Midbrain (tissue), 1 donor: ENCODE measurements at places on chromosomes 6 and 20.
A peak's percentile ranks its signal among the peaks of the same experiment; 100 is the strongest.

DNA sequence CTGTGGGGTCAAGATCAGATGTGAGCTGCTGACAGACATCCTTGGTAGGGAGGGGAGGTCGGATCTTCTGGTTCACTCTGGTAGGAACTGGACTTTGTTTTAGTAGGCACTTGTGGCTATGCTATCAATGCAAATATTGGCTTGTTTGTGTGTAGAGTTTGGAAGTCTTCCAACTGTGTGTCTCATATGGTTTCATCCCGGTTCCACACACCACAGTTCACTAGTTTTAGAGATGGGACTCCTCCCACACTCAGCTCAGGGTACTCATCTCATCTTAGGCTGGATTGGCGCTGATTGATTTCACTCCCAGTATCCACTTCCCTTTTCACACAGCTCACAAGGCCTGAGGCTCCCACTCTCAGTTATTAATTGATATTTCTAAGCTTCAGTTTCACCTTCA, 161.3 kb downstream of the THBS2 start:
- DNase-seq = no peak

GRCh38 chr20:19440660-19441527, 228.5 kb downstream of the SLC24A3 start:
- DNase-seq = no peak

- DNase-seq = no peak
Measured at GRCh38 chr6:92289831-92290230, 1129.5 kb downstream of the EPHA7 start.

DNA sequence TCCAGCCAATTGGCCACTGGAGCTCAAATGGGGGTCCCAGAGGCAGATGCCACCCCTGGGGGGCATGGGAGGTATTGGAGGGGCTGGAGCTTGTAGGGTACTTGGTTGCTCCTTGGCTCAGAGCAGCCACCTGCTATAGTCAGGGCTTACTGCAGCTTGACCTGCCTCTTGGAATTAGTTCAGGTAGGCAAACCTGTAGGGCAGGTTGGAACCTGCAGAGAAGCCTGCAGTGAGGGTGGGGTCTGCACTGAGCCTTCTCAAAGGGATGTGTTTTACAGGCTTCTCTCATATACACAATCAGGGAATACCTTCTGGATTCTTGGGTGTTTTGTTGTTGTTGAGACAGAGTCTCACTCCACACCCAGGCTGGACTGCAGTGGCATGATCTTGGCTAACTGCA, 94.2 kb upstream of the MYL9 start:
- no peak for DNase-seq

- DNase-seq = peak; percentile 75
Measured at GRCh38 chr6:127266892-127267645, 405 bp downstream of the RNF146 start.

GRCh38 chr20:49925901-49926454, 10.2 kb upstream of the RNF114 start:
- no peak for DNase-seq

GRCh38 chr6:23003671-23004467, 434.5 kb downstream of the HDGFL1 start:
- no peak for DNase-seq

DNA sequence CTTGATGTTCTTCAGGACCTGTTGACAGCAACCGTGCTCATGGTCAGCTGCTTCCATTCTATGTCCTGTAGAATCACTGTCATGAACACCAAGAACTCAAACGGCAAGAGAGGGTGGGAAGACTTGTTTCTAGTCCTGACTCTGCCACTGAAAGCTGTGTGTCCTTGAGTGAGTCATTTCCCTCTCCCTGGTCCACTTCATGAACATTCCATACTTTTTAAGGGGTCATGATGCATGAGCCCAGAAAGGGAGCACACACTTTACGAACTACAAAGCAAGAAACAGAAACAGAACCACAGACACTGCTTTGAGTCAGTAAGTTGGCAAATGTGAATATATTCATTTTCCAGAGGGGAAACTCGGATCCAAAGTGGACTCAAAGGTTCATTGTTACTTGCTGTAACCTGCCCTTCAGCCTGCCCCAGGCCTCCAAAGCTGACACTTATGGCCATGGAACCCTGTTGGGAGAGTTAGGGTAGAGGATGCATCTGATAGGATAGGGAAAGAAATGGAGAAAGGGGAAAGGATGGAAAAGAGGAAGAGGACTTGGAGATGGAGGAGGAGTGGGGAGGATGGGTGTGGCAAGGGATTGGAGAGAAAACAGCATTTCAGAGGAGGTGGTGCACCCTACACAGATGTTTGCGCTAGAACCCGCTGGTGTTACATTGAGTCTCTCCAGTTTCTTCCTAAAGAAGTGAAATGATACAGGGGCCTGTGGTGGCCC, 129.8 kb downstream of the FOXO3 start:
- DNase-seq = no peak

GRCh38 chr6:11718463-11718862, 60.1 kb downstream of the ADTRP start:
- DNase-seq = no peak

DNA sequence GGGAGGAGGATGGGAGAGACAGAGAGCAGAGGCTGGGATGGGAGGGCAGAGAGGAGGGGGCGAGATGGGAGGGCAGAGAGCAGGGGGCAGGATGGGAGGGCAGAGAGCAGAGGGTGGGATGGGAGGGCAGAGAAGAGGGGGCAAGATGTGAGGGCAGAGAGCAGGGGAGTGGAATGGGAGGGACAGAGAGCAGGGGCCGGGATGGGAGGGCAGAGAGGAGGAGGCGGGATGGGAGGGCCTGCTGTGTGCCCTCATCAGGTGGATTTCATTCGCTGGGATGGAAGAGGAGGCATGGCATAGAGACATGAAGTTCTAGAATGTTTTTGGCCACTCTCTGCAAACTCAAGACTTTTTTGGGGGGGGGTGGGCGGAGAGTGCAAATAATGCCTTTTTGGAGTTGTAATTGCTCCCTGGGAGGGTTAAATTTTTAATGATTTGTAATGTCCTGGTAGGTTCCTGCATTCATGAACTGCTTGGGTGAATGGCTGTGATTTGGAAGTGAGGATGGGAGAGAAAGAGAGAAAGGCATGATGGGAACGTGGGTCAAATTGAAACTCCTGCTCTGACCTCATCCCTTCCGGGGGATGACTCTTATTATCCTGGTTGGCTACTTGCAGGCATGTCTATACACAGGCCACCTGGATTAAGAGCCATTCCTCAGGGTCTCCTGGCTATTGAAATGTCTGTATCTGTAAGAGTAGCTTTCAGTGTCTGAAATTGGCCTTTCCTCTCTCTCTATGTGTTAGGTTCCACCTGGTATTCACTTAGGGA, 162.4 kb upstream of the AGPAT4 start:
- no peak for DNase-seq

DNA sequence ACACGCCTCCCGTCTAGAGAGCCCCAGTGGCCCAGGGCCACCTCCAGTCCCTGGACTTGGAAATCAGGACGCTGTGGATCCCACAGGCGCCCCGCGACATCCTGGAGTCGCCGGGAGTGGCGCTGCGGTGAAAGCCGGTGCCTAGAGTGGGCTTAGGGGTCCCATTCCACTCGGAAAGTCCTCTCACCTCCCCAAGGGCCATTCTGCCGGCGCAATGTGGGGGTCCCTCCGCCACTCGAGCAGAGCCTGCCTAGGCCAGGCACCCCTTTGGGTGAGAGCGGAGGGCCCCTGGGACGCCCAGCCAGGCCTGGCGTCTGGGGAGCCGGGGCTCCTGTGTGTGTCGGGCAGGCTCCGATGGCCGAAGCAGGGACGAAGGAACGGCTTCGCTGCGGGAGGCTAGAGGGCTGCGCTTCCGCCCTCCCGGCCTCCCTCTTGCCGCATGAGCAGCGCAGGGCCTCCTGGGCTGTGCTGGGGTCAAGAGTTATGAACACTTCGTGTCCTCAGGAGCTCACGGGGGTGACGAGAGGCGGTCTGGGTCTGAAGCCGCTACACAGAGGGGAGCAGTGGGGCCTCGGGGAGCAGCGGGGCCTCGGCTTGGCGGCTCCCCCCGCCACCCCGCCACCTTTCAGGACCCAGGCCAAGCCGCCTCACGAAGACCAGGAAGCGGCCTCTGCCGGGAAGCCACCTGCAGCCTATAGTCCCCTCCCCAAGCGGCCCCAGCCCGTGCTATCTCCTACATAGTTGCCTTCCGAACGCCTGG, 13.6 kb downstream of the POU3F2 start:
- no peak for DNase-seq

DNA sequence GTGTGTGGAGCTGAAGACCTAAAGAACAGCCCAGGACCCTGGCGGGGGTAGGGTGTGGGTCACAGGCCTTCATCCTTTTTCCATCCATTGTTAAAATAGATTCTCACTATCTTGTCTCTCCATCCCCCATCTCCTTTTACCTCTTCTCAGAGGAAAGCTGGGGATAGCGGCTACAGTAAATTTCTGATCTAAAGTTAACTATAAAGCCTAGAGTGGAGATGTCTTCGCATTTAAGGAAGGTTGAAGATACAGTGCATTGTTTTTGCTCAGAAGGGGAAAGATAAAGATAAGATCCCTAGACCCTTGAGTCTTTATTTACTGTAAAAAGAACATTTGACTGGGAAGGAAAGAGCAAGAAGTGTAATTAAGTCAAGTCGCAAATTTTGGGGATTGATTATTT, 8.6 kb downstream of the FOXA2 start:
- no peak for DNase-seq

GRCh38 chr6:9708600-9708999, 706.3 kb downstream of the TFAP2A start:
- no peak for DNase-seq

DNA sequence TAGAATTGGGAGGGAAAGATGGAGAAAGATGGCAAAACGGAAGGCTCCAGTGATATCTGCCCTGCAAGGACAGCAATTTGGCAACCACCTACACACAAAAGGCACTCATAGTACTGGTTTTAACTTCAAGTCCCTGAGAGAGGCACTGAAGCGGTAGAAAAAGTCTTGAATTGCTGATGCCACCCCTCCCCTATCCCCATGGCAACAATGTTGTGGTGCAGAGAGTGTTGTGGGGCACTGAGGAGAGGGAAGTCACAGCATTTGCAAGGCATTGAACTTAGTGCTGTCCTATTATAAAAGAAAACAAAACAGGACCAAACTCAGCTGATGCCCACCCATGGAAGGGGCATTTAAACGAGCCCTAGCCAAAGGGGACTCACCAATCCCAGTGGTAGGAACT, 343.7 kb downstream of the HAO1 start:
- DNase-seq = no peak

- peak; percentile 84 for DNase-seq
Measured at GRCh38 chr20:41234546-41234945, 83.0 kb downstream of the ZHX3 start.

DNA sequence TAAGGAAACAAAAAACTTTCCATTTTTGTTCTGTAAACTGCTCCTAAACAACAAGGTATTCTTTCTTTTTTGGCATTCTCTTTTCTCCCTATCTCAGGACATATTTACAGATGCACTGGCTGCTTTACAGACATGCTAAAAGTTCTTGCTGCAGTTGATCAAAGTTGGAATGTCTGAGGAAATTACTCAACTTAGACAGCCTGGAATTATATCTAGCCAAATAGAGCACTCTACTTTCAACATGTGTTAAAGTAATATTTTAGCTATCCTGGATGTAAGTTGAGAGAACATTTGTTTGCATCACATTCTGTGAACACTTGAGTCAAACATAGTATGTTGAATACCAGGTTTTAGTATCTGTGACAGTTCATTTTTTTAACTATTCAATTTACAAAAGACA, 24.8 kb downstream of the TASP1 start:
- no peak for DNase-seq

GRCh38 chr20:14561741-14562221, 224.4 kb upstream of the FLRT3 start:
- DNase-seq = no peak

DNA sequence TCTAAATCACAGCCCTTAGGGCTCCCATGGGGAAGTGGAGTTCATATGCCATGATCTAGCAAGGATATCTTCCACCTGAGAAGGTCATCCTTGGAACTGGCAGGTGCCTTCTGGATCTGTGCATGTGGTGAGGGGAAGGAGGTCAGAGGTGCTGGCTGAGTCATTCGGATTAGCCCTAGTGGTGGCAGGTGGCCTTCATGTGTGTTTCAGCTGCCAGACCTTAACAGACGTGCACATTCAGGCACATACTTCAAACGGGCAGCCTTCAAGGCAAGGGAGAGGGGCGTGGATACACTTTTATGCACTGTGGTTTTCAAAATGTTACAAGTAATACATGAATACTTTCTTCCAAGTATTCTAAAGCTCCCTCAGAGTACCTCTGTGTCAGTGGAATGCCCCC, 51.2 kb downstream of the BMP6 start:
- DNase-seq = no peak

DNA sequence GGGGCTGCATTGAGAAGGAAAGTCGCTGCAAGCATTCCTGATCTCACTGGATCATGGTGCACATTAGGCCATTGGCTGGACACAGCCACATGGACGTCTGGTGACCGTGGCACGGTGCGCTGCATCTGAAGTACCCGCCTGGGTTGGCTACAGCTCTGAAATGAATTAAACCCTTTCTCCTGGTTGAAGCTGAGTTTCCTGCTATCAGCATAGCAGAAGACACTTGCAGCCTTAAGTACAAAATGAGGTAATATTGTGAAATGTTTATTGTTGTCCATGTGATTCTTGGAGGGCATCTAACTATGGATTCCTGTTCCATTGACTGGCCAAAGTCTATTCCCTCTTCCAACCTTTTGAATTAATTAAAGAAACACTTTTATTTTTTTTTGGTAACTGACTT, 89.8 kb upstream of the ADTRP start:
- DNase-seq = no peak

- no peak for DNase-seq
Measured at GRCh38 chr20:45355209-45356084, 7.2 kb upstream of the SDC4 start.

DNA sequence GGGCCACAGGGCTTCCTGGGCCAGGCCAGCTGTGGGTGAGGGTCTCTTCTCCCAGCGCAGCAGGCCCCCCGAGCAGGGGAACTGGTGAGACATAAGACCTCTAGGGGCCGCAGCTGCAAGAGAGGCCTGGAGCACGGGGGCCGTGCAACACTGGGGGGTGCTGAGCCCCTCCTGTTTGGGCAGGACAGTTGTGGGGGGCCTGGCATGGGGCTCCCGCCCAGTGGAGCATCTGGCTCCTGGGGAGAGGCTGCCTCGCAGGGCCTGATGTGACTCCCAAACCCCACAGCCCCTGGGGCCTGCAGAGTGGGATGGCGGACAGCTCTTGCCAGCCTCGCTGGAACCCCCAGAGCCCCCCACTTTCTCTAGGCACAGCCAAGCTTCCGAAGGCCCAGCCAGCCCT, 16.9 kb upstream of the GATA5 start:
- DNase-seq = no peak

DNA sequence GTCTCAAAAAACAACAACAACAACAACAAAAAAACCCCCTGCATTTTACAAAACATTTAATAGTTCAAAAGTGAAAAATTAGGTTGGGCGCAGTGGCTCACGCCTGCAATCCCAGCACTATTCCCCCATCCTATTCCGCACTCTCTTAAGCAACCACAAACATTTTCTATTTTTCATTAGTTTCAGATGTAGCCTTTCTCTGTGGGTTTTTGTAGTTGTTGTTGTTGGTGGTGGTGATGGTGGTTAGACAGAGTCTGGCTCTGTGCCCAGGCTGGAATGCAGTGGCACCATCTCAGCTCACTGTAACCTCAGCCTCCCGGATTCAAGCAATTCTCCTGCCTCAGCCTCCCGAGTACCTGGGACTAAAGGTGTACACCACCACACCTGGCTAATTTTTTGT, 6.4 kb upstream of the GMNN start:
- DNase-seq = no peak

GRCh38 chr20:60402189-60403058, 444.2 kb downstream of the CDH26 start:
- no peak for DNase-seq
